ENCODE measurements at places on chromosomes 12 and 14. TPM values are rescaled to one million over a fixed set of nuclear protein-coding genes. Genes with fewer than 3 reads are reported as not detected.
A peak's percentile ranks its signal among the peaks of the same experiment; 100 is the strongest.

ART4 gene
- 3.7 TPM for total RNA-seq

DNA sequence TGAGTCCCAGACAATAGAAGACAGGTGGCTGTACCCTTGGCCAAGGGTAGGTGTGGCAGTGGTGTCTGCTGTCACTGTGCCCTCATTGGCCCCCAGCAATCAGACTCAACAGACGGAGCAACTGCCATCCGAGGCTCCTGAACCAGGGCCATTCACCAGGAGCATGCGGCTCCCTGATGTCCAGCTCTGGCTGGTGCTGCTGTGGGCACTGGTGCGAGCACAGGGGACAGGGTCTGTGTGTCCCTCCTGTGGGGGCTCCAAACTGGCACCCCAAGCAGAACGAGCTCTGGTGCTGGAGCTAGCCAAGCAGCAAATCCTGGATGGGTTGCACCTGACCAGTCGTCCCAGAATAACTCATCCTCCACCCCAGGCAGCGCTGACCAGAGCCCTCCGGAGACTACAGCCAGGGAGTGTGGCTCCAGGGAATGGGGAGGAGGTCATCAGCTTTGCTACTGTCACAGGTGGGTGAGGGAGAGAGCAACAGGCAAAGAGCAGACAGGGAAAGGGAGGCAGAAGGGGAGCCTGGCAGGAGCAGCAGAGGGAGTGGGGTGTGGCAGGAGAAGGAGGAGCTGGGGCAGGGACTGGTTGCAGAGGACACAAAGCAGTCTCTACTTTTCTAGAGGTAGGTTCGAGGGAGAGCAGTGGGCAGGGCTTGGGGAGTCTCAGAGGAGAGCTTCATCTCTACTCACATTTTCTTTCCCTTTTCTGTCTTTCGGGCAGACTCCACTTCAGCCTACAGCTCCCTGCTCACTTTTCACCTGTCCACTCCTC, 452 bp downstream of the INHBE start:
- H3K27ac ChIP-seq: no peak overlapping the region
- peaks cover 15% of the 10 kb centered on the region for H3K4me1 ChIP-seq
- no peak for DNase-seq
- H3K36me3 ChIP-seq: no peaks in the 10 kb centered on the region

GRCh38 chr14:100871234-100872186, 32.0 kb downstream of the RTL1 start:
- H3K27me3 ChIP-seq: no peaks in the 10 kb centered on the region
- no peaks in the 10 kb centered on the region for H3K36me3 ChIP-seq
- H3K27ac ChIP-seq: no peak overlapping the region

GRCh38 chr14:68734231-68734732, 58.6 kb downstream of the ZFP36L1 start:
- no peaks in the 10 kb centered on the region for H3K27me3 ChIP-seq
- H3K36me3 ChIP-seq: no peaks in the 10 kb centered on the region
- no peak overlapping the region for H3K4me3 ChIP-seq
- no peak for DNase-seq
- peak overlapping the region; percentile 37 for H3K27ac ChIP-seq
- peaks cover 50% of the 10 kb centered on the region for H3K4me1 ChIP-seq

GRCh38 chr14:59098377-59098776, 90.1 kb upstream of the DAAM1 start:
- no peak for DNase-seq
- H3K27ac ChIP-seq: no peak overlapping the region
- no peaks in the 10 kb centered on the region for H3K27me3 ChIP-seq
- H3K36me3 ChIP-seq: no peaks in the 10 kb centered on the region
- H3K4me1 ChIP-seq: no peaks in the 10 kb centered on the region

SPX gene
- total RNA-seq: 0.59 TPM

HAL gene
- total RNA-seq: 7.3 TPM

SETD3 gene
- total RNA-seq: 78.7 TPM

GRCh38 chr12:21881965-21882364, 59.3 kb downstream of the ABCC9 start:
- H3K27me3 ChIP-seq: no peaks in the 10 kb centered on the region
- no peaks in the 10 kb centered on the region for H3K36me3 ChIP-seq
- no peak overlapping the region for H3K4me3 ChIP-seq

PAH gene
- total RNA-seq: not detected

KCNJ8 gene
- 12.8 TPM for total RNA-seq

- no peak overlapping the region for H3K4me3 ChIP-seq
- no peaks in the 10 kb centered on the region for H3K36me3 ChIP-seq
Observed at GRCh38 chr14:91363776-91364523, 53.7 kb downstream of the CCDC88C start.

DNA sequence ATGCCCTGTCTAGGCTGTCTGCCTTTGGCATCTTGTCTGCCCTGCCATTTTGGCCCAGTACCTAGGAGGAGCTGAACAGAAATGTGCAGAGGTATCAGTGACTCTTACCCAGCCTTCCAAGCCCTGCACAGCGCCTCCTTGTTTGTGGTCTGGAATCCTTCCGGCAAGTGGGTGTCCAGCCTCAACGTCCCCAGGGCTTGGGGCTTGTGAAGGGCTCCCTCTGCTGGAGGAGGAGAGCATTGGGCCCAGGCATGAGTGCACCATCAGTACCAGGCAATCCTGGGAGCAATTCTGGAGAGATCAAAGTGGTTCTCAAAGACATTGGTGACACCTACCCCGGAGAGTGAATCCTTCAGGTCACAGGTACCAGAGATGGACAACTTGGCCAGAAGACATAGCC, 2.4 kb upstream of the TCL1B start:
- H3K36me3 ChIP-seq: no peaks in the 10 kb centered on the region
- H3K4me3 ChIP-seq: no peak overlapping the region
- no peak overlapping the region for H3K27ac ChIP-seq
- no peaks in the 10 kb centered on the region for H3K4me1 ChIP-seq
- DNase-seq: no peak

- no peak for DNase-seq
- peak overlapping the region; percentile 76 for H3K4me3 ChIP-seq
- peak overlapping the region; percentile 87 for H3K27ac ChIP-seq
- H3K36me3 ChIP-seq: no peaks in the 10 kb centered on the region
- H3K4me1 ChIP-seq: peaks cover 19% of the 10 kb centered on the region
Observed at GRCh38 chr14:63852271-63852816, 460 bp upstream of the SYNE2 start.

DNA sequence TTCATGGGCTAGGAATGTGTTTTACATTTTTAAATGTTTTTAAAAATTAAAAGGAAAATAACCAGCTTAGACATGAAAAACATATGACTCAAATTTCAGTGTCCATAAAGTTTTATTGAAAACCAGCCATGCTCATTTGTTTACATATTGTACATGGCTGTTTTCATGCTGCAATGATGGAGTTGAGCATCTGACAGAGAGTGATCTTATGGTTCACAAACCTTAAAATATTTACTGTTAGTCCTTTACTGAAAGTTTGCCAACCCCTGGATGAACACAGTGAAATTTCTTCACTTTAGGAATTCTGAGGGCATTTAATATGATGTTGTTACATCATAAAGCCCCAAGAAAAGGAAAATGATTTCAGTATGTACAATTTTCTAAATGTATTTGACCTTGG, 16.1 kb downstream of the RASSF9 start:
- no peak overlapping the region for H3K27ac ChIP-seq
- H3K4me3 ChIP-seq: no peak overlapping the region
- no peaks in the 10 kb centered on the region for H3K27me3 ChIP-seq
- no peak for DNase-seq
- no peaks in the 10 kb centered on the region for H3K36me3 ChIP-seq
- peaks cover 26% of the 10 kb centered on the region for H3K4me1 ChIP-seq
